T-helper 17 cell (primary cell): ENCODE measurements at places on chromosomes 2 and 18.

DNA sequence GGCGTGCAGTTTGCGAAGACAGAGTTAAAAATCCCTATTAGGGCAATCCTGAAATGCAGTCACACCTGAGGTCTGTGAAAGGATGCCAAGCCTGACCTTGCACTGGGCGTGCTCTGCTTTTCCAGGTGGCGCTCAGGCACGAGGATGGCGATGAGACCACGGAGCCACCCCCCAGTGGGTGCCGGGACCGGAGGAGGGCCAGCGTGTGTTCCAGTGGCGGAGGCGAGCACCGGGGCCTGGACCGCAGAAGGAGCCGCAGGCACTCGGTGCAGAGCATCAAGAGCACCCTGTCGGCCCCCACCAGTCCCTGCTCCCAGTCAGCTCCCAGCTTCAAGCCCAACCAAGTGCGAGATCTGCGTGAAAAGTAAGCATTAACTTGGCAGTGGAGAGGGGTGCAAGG, 203.4 kb downstream of the TPGS2 start:
- no peaks in the 10 kb centered on the region for H3K4me1 ChIP-seq
- H3K27me3 ChIP-seq: peaks cover 6% of the 10 kb centered on the region
- no peak overlapping the region for H3K27ac ChIP-seq
- no peak overlapping the region for H3K4me3 ChIP-seq
- DNase-seq: no peak
- no peaks in the 10 kb centered on the region for H3K36me3 ChIP-seq

GRCh38 chr2:1973636-1974035, 229.3 kb upstream of the PXDN start:
- no peak overlapping the region for H3K27ac ChIP-seq
- peaks cover 2% of the 10 kb centered on the region for H3K27me3 ChIP-seq
- no peaks in the 10 kb centered on the region for H3K36me3 ChIP-seq
- H3K4me1 ChIP-seq: no peaks in the 10 kb centered on the region
- no peak overlapping the region for H3K4me3 ChIP-seq

GRCh38 chr2:143759455-143759854, 630.2 kb downstream of the ARHGAP15 start:
- no peak for DNase-seq
- peaks cover 10% of the 10 kb centered on the region for H3K4me1 ChIP-seq
- no peak overlapping the region for H3K4me3 ChIP-seq
- peak overlapping the region; percentile 73 for H3K27ac ChIP-seq

GRCh38 chr18:2091937-2092336, 479.4 kb downstream of the METTL4 start:
- no peaks in the 10 kb centered on the region for H3K36me3 ChIP-seq
- no peak overlapping the region for H3K4me3 ChIP-seq
- DNase-seq: no peak
- H3K4me1 ChIP-seq: no peaks in the 10 kb centered on the region
- no peak overlapping the region for H3K27ac ChIP-seq
- peaks cover 10% of the 10 kb centered on the region for H3K27me3 ChIP-seq

DNA sequence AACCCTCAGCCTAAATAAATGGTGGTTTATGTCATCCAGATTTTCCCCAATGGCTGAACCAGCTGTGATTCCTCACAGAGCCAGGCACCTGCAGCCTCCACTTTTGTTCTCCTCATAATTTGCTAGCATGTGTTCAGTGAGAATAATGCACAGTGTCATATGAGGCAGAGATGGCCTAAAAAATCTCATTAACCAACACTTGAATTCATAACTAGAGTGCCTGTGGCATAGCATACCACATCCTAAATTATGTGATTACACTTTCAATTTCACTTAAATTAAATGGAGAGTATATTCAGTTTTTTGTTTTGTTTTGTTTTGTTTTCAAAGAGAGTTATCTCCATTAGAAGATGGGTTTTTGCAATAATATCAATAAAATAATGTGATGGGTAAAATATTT, 488.0 kb downstream of the CBLN2 start:
- DNase-seq: no peak
- no peak overlapping the region for H3K27ac ChIP-seq
- H3K4me3 ChIP-seq: no peak overlapping the region
- no peaks in the 10 kb centered on the region for H3K36me3 ChIP-seq
- no peaks in the 10 kb centered on the region for H3K4me1 ChIP-seq
- no peaks in the 10 kb centered on the region for H3K27me3 ChIP-seq

- H3K27ac ChIP-seq: no peak overlapping the region
- H3K4me3 ChIP-seq: no peak overlapping the region
- no peaks in the 10 kb centered on the region for H3K4me1 ChIP-seq
These were observed 651.6 kb downstream of the LRRTM4 start for GRCh38 chr2:76870581-76870980.

DNA sequence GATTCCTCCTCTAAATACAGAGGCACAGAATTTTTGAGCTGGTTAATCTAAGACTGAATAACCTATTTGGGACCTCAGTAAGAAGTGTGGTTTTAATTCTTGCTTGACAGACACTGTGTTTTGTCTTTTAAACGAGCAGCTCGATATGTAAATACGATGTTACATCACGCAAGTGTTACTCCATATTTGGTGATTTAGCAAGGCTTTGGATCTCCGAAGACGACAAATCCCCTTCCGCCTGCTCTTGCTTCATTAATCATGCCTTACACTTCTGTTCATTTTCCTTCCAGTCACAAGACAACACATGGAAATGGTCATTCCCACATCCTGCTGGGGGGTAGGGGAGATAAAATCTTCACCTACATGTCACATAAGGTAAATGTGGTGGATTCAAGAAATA, 9.4 kb downstream of the BCL11A start:
- peaks cover 2% of the 10 kb centered on the region for H3K36me3 ChIP-seq
- H3K27me3 ChIP-seq: peaks cover 77% of the 10 kb centered on the region

- DNase-seq: no peak
- H3K27me3 ChIP-seq: no peaks in the 10 kb centered on the region
- no peak overlapping the region for H3K27ac ChIP-seq
- no peaks in the 10 kb centered on the region for H3K36me3 ChIP-seq
- H3K4me1 ChIP-seq: no peaks in the 10 kb centered on the region
These were observed 791.3 kb upstream of the CHAC2 start for GRCh38 chr2:52976143-52976949.

DNA sequence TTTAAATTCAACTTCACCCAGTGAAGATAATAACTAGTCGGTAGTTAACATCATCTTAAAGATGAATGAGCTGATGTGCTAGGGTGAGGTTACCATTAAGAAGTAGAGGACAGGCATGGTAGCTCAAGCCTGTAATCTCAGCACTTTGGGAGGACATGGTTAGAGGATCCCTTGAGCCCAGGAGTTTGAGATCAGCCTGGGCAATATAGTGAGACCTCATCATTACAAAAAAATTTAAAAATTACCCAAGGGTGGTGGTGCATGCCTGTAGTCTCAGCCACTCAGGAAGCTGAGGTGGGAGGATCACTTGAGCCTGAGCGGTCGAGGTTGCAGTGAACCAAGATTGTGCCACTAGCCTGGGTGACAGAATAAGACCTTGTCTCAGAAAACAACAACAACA, 4.7 kb downstream of the GALNT5 start:
- H3K27ac ChIP-seq: no peak overlapping the region
- DNase-seq: no peak
- peaks cover 13% of the 10 kb centered on the region for H3K4me1 ChIP-seq
- peaks cover 5% of the 10 kb centered on the region for H3K27me3 ChIP-seq

GRCh38 chr2:4420032-4420431, 716.7 kb downstream of the DCDC2C start:
- no peaks in the 10 kb centered on the region for H3K4me1 ChIP-seq
- H3K36me3 ChIP-seq: no peaks in the 10 kb centered on the region
- H3K4me3 ChIP-seq: no peak overlapping the region
- H3K27me3 ChIP-seq: no peaks in the 10 kb centered on the region
- no peak overlapping the region for H3K27ac ChIP-seq

DNA sequence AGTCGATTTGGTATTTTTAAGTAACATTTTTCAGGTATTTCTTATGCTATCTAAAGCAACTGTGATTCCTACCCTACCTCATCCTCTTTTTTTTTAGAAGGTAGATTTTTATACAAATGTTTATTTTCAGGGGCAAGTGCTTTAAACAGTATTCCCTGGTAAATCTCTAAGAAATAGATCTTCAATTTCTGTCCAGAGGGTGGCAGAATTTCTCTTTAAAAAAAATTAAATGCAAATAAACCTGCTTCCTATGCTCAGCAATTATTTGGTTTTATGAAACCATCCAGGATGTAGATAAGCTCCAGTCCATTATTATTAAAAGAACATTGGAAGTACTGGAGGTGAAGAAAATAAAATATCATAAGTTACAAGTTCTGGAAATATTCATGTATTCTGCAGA, 191.9 kb downstream of the MYO3B start:
- no peak overlapping the region for H3K27ac ChIP-seq
- H3K4me1 ChIP-seq: peaks cover 11% of the 10 kb centered on the region
- peaks cover 10% of the 10 kb centered on the region for H3K36me3 ChIP-seq
- H3K27me3 ChIP-seq: peaks cover 89% of the 10 kb centered on the region
- H3K4me3 ChIP-seq: no peak overlapping the region
- DNase-seq: no peak
